Muscle of arm (tissue), 14 donors: ENCODE measurements at places on chromosomes 4 and X.

DNA sequence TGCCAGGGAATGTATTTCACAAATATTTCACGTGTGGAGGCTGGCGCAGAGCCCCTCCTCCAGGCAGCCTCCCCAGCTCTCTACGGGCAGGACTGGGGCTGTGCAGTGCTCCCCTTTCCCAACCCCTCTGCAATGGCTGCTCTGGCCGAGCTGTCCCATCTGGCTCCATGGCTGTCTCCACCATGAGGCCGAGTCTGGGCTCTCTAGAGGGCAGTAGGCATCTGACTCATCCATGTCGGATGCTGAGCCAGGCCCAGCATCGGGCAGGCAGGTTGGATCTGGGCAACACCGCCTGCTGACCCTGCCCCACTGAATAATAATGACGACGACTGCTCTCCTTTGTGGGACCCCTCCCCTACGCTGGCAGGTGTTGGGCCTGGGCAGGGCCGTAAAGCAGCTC, 11.0 kb upstream of the SH3TC1 start:
- DNase-seq: no peak

DNA sequence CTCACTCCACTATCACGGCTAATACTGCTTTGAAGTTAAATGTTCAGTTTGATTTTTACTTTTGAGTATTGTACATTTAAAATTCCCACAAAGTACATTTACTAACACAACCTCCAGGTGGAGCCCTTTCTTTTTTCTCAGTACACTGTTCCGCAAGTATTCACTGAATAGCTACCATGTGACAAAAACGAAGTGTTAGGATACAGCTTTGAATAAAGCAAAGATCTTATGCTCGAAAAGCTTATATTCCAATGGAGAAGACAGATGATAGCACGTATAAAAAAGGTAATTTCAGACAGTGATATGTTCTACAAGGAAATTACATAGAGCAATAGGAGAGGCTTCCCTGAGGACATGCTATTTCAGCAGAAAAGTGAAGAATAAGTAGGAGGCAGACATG, 60.7 kb upstream of the ABCG2 start:
- peak; percentile 55 for DNase-seq

- DNase-seq: no peak
Observed at GRCh38 chr4:76401654-76402053, 19.3 kb downstream of the CCDC158 start.

DNA sequence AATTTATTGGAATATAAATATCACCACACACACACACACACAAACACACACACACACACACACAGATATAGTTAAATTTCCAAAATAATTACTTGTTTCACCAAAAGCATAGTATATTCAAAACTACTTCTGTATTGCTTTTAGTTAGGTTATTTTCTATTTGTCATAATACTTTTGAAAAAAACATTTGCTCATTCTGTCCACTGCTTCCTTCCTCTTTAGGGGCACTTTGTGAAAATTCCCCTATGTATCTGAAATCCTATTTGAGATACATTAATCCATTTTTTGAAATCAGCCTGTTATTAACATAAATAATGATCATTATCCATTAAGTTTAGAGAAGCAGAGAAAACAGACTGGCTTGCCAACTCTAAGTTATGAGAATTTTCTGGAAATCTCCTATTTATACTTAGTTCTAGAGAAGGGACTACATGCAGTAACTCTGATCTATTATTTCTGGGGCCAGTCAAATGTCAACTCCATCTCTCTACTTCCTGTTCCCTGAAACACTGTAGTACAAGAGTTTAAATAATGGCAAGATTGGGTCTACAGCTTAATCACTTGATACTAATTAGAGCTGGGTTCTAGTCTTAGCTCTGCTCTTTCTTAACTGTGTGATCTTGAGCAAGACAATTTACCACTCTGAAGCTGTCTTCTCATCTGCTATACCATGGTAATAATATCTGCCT, 54.4 kb upstream of the GPR174 start:
- DNase-seq: no peak

GRCh38 chr4:185743722-185744487, 68.1 kb downstream of the SORBS2 start:
- no peak for DNase-seq

GRCh38 chrX:3403748-3404147, 57.3 kb upstream of the MXRA5 start:
- DNase-seq: peak; percentile 60
